Inflammatory macrophage (primary cell): ENCODE measurements at places on chromosomes 3 and 15.
A peak's percentile ranks its signal among the peaks of the same experiment; 100 is the strongest.

DNA sequence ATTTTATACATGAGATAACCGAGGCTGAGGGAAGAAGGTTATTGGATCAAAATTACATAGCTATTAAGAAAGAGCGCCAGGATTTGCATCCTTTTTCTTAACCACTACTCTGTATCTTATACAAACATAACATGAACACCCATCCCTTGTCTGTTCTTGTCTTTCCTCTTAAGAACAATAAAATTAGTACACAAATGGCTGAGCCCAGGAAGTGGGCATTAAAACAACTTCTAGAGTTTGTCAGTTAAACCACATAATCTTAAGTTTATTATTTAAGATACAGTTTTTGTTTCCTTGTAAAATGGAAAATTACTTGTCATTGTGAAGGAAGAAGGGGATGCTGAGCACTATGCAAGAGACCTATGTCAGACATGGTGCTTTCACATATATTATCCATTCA, 48.9 kb upstream of the PPIB start:
- DNase-seq: no peak

DNA sequence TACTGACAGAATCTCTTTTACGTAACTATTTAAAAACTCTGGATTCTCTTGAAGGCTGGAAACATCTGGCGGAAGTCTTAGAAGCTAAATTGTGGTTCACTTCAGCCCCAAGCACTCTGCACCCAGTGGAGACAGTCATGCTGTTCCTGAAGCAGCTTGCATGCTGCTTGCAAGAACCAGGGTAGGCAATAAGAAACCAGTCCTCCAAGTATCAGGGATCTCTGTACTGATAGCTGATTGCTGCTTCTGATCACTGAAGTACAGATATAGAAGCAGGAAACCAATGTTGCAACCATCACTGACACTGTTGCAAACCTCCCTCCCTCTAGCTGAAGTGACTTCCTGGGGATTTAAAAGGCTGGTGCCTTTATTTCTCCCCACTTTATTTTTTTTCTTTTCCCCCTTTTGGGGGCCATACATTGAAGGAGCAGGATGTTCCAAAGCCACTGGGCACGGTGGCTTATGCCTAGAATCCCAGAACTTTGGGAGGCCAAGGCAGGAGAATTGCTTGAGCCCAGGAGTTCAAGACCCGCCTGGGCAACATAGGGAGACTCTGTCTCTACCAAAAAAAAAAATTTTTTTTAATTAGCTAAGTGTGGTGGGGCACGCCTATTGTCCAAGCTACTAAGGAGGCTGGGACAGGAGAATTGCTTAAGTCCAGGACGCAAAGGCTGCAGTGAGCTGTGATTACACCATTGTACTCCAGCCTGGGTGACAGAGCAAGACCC, 15.3 kb downstream of the SPCS1 start:
- peak; percentile 73 for DNase-seq

GRCh38 chr3:128515967-128516366, 23.0 kb upstream of the GATA2 start:
- no peak for DNase-seq

GRCh38 chr3:157151627-157152026, 8.3 kb downstream of the CCNL1 start:
- no peak for DNase-seq
